CD4-positive, alpha-beta T cell treated with Interleukin-2 at 100 ng/mL for 4 hours (primary cell): ENCODE measurements at places on chromosomes 3 and 15.

DNA sequence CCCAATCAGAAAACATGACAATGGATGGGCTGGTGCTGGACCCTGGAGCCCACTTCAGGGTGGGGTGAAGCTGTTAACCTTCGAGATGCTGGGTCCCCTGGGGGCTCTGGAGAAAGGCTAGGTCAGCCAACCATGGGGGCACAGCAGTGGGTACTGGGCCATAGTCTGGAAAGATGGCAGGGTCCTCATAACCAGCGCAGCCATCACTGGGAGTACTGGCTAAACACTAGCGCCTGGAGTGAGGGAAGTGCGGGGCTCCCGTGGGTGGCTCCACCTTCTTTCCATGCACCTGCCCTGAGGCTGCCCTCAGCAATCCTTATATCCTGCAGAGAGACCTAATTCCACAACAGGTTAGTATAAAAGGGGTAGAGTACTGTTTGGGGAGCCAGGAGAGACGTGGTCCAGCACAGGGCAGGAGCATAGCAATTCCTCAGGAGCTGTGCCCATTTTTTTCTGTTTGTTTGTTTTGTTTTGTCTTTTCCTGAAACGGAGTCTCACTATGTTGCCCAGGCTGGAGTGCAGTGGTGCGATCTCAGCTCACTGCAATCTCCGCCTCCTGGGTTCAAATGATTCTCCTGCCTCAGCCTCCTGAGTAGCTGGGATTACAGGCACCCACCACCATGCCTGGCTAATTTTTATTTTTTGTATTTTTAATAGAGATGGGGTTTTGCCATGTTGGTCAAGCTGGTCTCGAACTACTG, 122.6 kb upstream of the MEF2A start:
- no peak for DNase-seq

DNA sequence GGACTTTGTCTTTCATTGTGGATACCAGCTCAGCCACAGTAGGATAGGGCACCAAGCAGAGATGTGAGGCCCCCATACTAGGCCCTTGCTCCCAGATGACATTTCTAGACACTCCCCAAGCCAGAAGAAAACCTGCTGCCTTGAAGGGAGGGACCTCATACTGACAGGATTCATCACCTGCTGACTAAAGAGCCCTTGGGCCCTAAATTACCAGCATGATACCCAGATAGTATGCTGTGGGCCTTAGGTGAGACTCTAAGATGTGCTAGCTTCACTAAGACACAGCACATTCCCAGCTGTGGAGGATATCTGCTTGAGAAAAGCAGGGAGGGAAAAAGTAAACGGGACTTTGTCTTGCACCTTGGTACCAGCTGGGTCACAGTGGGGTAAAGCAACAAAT, 324.0 kb downstream of the TBL1XR1 start:
- DNase-seq = no peak

GRCh38 chr15:36814708-36815107, 235.3 kb downstream of the CDIN1 start:
- no peak for DNase-seq

DNA sequence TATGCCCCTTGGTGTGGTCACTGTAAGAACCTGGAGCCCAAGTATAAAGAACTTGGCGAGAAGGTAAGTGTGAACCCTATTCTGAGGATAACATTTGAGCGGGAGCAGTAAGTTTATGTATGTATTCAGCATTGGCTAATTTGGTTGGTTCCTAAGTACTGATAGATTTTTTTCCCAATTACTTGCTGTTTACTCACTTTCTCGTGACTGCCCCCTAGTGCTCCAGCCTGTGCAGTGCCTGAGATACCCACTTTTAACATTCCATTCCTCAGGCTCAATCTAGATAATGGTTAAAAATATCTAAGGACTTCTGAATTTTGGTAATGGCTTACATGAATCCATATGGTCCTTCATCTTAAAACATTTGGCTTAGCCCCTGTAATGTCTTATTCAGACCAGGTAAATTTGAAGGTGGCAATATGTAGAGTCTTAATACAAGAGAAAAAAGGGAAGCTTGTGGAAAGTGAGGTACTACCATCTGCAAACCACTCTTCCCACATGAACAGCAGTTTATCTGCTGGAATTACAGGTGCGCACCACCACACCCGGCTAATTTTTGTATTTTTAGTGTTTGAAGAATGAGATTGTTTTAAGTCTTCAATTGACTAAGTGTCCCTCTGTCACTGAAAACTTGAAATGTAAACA, 7.1 kb downstream of the ELL3 start:
- peak; percentile 69 for DNase-seq

GRCh38 chr3:187987187-187987586, 166.8 kb upstream of the LPP start:
- DNase-seq = no peak

DNA sequence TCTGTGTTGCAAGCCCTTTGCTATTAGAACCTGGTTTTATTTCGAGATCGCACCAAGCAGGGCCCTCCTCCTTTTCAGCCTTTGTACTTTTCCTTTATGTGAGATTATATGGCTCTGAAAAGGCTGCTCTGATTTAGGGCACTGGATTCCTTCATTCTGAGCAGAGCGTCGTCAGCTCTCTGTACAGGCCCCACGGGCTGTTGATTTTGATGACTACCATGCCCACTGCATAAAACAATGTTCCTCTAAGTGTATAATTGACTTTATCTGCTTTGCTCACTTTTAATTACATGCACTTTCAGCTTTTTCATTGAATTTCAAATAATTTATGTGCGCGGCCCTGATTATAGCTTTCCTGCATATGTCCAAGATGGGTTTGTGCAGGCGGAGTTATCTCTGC, 4.4 kb upstream of the PSMD6 start:
- no peak for DNase-seq

GRCh38 chr3:175868626-175869025, 1009.5 kb downstream of the NAALADL2 start:
- DNase-seq = no peak

DNA sequence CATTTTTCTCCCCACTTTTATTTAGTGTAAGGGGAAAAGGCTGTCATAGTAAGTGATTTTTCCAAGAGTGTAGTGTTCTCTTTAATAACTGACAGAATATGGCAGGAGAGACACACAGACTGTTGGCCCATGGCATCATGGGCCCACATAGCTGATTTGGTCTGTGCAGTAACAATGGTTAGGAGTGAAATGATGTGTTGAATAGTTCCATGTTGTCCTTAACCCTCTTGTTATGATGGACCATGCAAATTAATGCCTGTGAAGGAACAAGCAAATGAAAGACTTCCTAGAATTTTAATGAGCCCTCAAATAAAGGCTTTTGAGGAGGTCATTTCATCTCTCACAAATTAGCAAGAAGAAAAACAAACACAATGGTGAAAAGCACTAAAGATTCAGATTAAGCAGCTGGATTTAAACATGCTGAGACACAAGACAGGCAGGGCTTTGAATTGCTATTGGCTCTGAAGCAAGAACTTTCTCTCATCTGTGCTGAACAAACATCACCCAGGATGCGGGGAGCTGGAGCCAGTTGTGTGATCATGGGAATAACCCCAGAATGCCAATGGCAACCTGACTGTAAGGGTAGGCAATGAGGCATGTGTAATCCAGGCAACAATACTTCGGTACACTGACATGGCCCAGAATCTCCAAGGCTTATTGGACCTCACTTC, 136.7 kb upstream of the VEPH1 start:
- DNase-seq = no peak

DNA sequence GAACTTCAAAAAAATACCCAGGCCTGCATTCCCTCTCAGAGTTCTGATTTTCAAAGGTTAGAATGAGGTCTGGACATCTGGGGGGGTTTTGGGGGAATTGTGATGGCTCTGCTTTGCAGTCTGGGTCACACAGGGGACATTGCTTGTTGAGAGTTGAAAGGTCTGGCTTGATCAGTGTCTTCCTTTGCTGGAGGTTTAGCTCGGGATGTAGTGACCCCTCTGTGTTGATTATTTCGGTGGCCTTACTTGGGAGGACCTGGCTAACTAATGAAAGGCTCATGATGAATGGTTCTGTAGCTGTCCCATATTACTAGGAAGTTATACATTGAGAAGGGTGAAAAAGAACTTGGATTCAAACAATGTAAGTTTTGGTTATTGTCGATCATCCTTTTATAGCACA, 23.7 kb downstream of the TPM1 start:
- DNase-seq = no peak

DNA sequence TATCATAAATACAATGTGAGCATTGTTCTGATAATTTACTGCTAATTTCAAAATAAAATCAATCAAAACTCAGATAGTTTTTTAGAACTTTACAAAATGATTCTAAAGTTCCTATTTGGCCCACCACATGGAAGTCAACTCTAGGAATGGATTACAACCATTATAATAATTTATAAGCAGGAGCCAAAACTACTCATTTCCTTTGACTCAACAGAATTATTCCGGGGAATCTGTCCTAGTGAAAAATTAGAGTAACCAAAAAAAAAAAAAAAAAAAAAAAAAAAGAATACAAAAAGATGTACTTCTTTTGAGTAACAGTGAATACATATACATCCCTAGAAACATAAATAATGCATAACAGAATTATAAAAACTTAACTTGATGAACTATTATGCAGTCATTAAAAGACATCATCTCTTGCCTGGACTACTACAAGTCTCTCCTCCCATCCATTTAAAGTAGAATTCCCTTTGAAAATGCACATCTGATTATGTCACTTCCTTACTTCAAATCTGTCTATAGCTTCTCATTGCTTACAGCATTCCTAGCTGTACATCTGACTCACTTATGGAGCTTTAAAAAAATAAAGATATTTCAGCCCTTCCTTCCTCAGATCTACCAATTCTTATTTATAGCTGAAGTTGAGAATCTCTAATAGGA, 43.4 kb downstream of the HDGFL3 start:
- DNase-seq = no peak

DNA sequence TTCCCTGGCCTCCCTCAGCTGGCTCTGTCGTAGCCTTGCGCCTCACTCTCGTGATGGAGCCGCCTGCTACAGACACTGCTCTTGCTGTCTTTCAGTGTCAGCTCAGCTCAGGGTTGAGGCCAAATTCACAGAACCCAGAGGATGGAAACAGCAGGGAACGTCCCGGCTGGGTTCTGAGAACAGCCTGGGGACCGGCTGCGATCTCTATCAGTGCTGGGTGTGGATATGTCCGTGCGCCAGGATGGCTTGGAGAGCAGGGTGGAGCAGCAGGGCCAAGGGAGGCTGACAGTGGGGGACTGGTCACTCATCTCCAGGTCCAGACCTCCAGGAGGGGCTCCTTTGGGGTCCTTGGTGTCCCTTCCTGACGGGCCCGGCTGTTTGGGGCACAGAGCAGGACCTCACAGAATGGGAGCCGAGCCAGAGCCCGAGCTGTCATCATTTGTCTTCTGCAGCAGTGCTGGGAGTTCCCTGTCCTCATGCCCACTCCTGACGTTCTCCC, 18.4 kb downstream of the KLF15 start:
- no peak for DNase-seq
